Smooth muscle cell of trachea (primary cell): ENCODE measurements at places on chromosomes 16 and 17. TPM values are rescaled to one million over a fixed set of nuclear protein-coding genes. Genes with fewer than 3 reads are reported as not detected.

Gene WNT9B
- 0.44 TPM in 1 of 2 replicates, not detected in the other for total RNA-seq

Gene AXIN2
- 1.9 and 4.3 TPM in 2 replicates for total RNA-seq

Gene DHRS7C
- total RNA-seq, result not detected in 2 replicates

Gene PLA2G10
- total RNA-seq, result not detected in 2 replicates

Gene TMEM114
- total RNA-seq, result not detected in 2 replicates

Gene CDRT15L2
- total RNA-seq, result not detected in 2 replicates

Gene PTX4
- 0.29 TPM in 1 of 2 replicates, not detected in the other for total RNA-seq

Gene PRPSAP2
- 25.8 and 37.8 TPM in 2 replicates for total RNA-seq

Gene FN3K
- 4.8 and 6.9 TPM in 2 replicates for total RNA-seq

Gene KRT33A
- not detected in 2 replicates for total RNA-seq

Gene SEPTIN1
- total RNA-seq, result 0.50 TPM in 1 of 2 replicates, not detected in the other

Gene EFNB3
- 0.83 and 1.0 TPM in 2 replicates for total RNA-seq

Gene MTHFSD
- total RNA-seq, result 22.1 and 25.0 TPM in 2 replicates

Gene SHPK
- 13.1 and 18.2 TPM in 2 replicates for total RNA-seq

Gene SOX15
- 0.66 and 0.73 TPM in 2 replicates for total RNA-seq

Gene ZFP3
- total RNA-seq, result 1.5 and 1.9 TPM in 2 replicates

Gene PDILT
- total RNA-seq, result not detected in 2 replicates

Gene ITPRIPL2
- 30.5 and 71.1 TPM in 2 replicates for total RNA-seq

Gene FBXO39
- total RNA-seq, result 0.15 TPM in 1 of 2 replicates, not detected in the other

Gene SLC52A1
- total RNA-seq, result under 0.01 TPM in 1 of 2 replicates, not detected in the other
